Hepatic stellate cell (primary cell): ENCODE measurements at places on chromosomes 6 and 20.

DNA sequence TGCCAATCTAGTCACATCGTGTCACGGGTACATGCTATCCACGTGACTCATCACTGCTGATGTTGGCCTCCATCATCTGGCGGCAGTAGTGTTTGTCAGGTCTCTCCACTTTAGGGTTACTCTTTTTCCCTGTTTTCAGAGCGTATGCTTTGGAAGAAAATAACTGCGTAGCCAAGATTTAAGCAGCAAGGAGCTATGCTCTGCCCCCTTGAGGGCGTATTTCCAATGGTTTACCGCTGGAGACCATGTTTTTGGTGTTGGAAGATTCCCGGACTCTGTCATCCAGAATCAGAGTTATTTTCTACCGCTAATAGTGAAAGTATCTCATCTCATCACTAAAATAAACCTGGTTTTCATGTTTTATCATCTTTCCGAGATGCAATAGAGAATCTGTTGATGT, 306.5 kb downstream of the C6orf118 start:
- DNase-seq = no peak

DNA sequence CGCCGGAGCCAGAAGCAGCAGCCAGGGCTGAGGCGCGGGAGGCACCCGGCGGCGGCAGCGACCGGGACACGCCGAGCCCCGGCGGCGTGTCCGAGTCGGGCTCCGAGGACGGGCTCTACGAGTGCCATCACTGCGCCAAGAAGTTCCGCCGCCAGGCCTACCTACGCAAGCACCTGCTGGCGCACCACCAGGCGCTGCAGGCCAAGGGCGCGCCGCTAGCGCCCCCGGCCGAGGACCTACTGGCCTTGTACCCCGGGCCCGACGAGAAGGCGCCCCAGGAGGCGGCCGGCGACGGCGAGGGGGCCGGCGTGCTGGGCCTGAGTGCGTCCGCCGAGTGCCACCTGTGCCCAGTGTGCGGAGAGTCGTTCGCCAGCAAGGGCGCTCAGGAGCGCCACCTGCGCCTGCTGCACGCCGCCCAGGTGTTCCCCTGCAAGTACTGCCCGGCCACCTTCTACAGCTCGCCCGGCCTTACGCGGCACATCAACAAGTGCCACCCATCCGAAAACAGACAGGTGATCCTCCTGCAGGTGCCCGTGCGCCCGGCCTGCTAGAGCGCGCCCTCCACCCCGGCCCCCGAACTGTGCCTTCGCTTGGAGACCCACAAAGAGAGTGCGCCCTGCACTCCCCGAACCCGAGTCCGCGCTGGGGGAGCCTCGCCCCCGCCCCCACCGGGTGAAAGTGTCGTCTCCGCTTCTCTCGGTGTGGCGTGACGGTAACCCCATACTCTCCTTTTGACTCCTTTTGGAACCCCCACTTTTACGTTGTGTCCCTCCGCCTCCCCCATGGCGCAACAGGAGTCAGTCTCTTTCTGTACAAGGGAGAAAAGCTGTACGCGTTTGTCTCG, 1.6 kb downstream of the INSM1 start:
- DNase-seq = no peak

- DNase-seq = no peak
These were observed 104.0 kb upstream of the EPHA7 start for GRCh38 chr6:93523365-93523764.

GRCh38 chr6:44386929-44387345, 569 bp upstream of the CDC5L start:
- DNase-seq = peak; percentile 26

DNA sequence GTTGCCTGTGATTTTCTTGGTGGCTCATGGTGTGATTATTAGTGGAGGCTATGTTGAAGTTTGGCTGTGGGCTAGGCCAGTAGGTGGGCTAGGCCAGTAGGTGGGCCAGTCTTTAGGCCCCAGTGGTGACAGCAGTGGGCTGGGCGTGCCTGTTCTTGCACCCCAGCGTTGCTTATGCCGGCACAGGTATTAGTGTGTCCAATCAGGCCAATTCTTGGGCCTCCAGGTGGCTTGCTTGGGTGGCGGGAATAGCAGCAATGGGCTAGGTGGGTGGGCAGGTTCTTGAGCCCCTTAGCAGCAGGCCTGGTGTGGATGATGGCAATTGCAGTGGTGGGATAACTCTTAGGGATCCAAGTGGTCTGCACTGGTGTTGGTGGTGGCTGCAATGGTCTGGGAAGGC, 22.9 kb downstream of the GJA10 start:
- no peak for DNase-seq

- DNase-seq = no peak
These were observed 83.9 kb downstream of the ZDHHC14 start for GRCh38 chr6:157464653-157465535.

DNA sequence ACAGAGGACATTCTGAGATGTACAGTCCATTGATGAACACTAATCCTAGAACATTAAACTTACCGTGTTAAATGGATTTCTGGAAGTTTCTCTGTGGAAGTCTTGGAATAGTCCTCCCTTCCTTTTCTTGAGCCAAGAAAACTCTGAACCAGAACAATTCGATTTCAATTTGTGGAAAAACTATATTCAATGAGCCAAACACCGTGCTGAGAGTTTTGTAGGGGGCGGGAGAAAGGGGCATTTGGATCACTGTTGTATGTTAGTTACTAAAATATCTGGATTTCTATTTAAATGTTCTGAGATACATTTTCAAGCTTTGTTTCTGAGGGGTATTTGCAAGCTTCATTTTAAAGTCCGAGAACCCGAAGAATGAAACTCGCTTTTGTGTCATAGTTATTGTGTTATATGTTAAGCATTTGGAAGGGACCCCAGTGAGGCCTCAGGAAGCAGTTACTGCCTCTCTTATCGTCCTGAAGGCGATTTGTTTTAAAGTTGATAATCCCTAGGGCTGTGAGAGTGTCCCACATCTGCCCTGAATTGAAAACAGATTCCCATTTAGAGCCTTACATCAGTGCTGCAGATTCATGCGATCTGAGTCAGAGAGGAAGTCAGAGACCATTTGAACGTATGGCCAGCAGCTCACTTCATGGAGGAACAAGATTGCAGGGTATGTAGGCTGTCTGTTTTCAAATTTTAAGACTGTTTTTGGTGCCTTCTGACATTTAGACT, 70.8 kb upstream of the SASH1 start:
- peak; percentile 81 for DNase-seq

DNA sequence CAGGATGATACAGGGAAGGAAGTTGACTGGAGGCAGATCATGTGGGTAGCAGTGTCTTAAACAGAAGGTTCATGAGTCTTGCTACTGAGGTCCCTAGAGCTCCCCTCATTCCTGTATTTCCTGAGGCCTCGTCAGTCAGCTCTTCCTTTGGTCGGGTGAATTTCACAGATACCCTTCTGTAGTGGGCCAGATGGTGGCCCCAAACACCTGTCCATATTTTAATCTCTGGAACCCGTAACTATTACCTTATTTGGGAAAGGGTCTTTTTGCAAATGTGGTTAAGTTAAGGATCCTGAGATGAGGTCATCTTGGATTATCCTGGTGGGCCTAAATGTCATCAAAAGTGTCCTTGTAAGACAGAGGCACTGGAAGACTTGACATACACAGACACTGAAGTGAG, 9.6 kb downstream of the KCNS1 start:
- no peak for DNase-seq

- no peak for DNase-seq
These were observed 31.2 kb downstream of the RIPOR3 start for GRCh38 chr20:50659975-50660670.

DNA sequence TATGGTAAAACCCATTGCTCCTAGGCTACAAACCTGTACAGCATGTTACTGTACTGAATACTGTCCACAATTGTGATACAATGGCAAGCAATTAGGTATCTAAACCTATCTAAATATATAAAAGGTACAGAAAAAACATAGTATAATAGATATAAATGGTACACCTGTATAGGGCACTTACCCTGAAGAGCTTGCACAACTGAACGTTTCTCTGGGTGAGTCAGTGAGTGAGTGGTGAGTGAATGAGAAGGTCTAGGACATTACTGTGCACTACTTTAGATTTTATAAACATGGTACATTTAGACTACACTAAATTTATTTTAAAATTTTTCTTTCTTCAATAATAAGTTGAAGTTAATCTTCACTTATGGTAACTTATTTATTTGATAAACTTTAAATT, 119.9 kb upstream of the CEP85L start:
- DNase-seq = no peak

DNA sequence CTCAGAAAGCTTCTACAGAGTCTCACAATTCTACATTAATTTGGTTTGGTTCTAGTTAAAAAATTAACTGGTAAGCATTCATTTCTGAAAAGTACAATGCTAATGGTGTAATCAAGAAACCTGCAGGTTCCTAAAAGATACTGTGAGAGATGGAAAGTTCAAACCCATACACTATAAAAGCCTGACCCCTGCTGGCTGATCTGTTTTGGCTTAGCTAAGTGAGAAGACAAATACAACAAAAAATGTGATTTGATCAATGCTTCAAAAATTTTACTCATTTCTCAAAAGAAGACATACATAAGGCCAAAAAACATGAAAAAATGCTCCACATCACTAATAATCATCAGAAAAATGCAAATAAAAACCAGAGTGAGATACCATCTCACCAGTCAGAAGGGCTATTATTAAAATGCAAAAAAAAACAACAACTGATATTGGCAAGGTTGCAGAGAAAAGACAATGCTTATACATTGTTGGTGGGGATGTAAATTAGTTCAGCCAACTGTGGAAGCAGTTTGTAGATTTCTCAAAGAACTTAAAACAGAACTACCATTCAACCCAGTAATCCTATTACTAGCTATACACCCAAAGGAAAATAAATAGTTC, 102.8 kb downstream of the MOXD1 start:
- no peak for DNase-seq

GRCh38 chr6:123417535-123417934, 219.2 kb downstream of the TRDN start:
- no peak for DNase-seq

DNA sequence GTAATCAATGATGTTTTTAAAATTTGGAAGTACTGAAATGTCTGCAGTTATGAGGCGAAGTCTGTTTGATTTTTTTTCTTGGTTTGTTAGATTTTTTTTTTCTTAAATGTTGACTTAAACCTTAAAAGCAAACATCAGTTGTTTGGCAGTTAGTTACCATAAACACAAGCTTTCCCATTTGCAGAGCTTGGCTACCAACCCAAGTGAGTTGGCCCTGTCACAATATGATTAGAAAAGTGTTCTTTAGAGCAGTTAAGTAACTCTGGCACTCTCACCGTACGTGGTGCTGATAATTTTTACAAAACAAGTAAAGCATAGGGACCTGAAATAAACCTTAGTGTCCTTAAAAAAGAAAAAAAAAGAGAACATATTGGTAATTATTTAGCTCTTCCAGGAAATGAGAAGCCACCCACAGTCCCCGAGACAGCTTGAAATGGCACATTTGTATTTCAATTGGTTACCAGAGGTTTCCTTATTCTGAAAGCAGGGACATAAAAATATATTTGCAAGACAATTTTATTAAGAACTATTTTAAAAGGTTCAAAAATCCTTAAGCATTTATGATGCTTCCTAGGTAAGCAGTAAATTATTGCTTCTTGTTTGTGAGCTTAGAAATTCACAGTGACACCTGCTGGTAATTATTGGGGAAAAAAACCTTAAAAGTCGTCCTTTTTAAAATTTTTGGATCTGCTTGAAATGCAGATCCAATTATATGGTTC, 3.9 kb downstream of the HEY2 start:
- no peak for DNase-seq

GRCh38 chr6:168886964-168887363, 366.7 kb downstream of the THBS2 start:
- DNase-seq = no peak

DNA sequence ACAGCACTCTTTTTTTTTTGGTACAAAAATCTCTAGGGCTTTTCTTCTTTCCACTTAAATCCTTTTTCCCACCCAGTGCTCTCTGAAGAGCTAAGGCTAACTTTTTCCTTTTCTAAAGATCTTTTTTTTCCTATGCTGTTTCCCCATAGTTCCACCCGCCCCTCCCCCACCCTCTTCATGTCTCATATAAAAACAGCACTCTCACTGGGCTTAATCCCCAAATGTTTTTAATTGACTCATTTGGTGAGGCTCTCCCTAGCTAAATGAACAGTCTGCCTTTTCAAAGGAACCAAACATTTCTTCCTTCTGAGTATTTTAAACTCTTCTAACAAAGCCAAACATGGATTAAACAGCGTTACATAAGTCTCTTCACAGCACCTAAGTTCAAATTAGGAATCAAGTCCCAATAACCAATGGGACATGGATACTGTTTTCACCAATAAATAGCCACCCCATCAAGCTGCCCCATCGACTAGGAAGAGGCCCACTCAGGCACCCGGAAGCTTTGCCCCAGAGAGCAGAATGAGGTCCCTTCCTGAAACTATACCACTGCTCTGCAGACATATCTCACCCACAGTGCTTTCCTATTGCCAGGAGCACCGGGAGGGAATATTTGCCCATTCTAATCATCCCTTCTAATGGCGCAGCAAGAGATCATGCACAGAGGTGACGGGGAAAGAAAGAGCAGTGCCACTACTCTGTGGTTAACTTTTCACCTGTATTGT, 63.7 kb downstream of the ATXN1 start:
- DNase-seq = no peak

GRCh38 chr6:74318738-74319137, 622.7 kb downstream of the CD109 start:
- no peak for DNase-seq

GRCh38 chr6:13813026-13813425, 1.3 kb downstream of the MCUR1 start:
- no peak for DNase-seq

GRCh38 chr6:166721576-166721975, 94.5 kb upstream of the RPS6KA2 start:
- no peak for DNase-seq
